ENCODE measurements at places on chromosomes 1 and 21. TPM values are rescaled to one million over a fixed set of nuclear protein-coding genes. Genes with fewer than 3 reads are reported as not detected.
A peak's percentile ranks its signal among the peaks of the same experiment; 100 is the strongest.

The CYP4B1 gene
- 20.0 TPM for total RNA-seq

The GPR61 gene
- 0.16 TPM for total RNA-seq

The NPPB gene
- total RNA-seq = 10,488 TPM

The SPAG17 gene
- 0.39 TPM for total RNA-seq

The SLC35E2B gene
- 22.1 TPM for total RNA-seq

The ADAM30 gene
- not detected for total RNA-seq

The HOOK1 gene
- total RNA-seq = 3.9 TPM

The LDLRAD1 gene
- total RNA-seq = not detected

The KCNJ9 gene
- total RNA-seq = not detected

The LDLRAD2 gene
- total RNA-seq = not detected

The OLFML3 gene
- total RNA-seq = 28.6 TPM

The C1QTNF12 gene
- total RNA-seq = not detected

The JAM2 gene
- total RNA-seq = 15.6 TPM

The TNFRSF8 gene
- 6.0 TPM for total RNA-seq

The CADM3 gene
- 4.0 TPM for total RNA-seq

The UROD gene
- 63.0 TPM for total RNA-seq

- no peak for DNase-seq
Observed at GRCh38 chr1:99472893-99473292, 173.0 kb upstream of the PALMD start.

DNA sequence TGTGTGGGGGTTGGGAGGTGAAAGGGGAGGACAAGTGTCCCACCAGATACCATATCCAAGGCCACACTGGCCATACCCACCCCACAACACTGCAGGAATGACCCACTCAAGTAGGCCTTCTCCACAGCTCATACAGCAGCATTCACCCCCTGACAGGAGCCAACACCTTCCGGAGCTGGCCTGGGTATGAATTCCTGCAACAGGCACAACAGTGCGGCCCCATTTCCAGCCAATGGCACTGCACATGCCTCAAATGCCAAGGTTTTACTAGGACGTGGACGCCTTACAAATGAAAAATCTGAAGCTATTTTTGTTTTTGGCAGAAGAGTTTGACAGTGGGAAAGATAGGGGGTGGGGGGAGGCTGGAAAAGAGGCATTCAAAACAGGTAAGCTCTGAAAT lies 2.0 kb downstream of the KCND3 start:
- no peak for DNase-seq

GRCh38 chr1:101257500-101258325 lies 20.9 kb downstream of the S1PR1 start:
- DNase-seq = no peak

- DNase-seq = no peak
Observed at GRCh38 chr1:90210633-90211491, 216.0 kb downstream of the ZNF326 start.

- no peak for DNase-seq
Observed at GRCh38 chr1:162855461-162856150, 5.4 kb downstream of the CCDC190 start.

DNA sequence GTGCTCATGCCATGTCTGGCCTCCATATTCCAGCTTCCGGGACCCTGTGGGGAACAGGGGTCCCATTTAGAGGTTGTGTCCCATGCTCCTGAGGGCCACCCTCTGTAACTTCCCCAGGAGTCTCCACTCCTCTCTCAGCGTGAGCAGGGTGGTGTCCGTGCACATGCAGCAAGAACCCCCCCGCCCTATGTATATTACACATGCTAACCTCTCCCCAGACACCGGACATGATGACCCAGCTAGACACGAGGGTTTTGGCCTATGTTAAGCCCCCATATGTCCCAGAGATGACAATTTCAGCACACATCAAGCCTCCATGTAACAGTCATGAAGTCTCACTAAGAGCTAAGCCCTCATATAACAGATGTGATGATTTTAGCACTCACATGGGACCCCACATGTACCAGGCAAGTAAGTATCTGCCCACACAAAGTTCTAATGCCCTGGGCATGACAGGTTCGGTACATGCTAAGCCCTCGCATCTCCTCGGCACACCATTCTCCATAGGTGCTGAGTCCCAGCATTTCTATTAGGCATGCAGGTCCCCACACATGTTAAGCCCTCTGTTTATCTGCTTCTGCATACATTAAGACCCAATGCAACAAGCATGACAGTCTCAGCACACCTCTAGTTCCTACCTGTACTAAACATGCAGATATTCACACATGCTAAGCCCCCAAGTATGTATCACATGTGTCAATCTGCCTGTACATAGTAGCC lies 7.1 kb downstream of the FHL3 start:
- DNase-seq = no peak

GRCh38 chr1:194833111-194833510 lies 1646.7 kb upstream of the B3GALT2 start:
- DNase-seq = no peak

DNA sequence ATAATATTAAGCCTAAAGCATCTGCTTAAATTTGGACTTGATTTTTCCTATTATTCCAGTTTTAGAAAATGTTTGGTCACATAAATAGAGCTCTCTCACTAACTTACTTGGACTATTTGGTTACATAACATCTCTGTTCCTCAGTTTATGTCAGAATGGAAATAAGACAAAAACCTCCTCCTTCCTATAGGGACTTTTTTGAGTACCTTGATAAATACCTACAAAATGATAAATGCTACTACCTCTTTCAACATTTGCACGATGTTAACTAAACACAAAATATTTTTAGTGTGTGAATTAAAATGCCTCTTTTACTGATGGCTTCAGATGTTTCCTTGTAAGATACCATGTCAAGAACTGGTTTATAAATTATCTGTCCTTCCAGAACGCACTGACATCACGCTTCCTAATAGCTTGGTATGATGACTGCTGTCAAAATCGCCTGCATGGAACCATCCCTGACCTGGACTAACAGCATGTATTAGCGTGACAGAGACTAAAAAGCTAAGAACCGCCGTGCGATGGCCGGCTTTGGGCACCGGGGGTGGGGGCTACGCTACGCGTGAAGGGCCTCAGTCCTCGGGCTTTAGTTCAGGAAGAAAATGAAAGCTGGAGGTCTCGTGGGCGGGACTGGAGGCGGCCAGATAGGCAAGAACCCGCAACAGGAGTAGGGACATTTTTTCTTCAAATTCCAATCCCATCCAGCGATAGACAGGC lies 133.2 kb upstream of the BARHL2 start:
- DNase-seq = no peak

- DNase-seq = no peak
Observed at GRCh38 chr1:9404117-9404914, 111.6 kb downstream of the SPSB1 start.

DNA sequence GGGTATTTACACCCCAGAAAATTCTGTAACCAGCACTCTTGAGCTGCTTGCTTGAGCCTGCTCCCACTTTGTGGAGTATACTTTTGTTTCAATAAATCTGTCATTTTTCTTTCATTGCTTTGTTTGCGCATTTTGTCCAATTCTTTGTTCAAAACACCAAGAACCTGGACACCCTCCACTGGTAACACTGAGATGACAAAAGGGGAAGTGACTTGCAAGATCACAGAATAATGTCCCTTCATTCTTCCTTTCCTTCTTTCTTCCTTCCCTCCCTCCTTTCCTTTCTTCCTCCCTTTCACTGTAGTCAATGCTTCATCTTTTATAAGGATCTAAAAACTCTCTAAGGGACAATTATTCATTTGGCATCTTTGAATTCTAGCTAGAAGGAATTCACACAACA lies 134.5 kb upstream of the MAP1LC3C start:
- DNase-seq = no peak

GRCh38 chr1:5099558-5099957 lies 445.1 kb downstream of the AJAP1 start:
- no peak for DNase-seq

DNA sequence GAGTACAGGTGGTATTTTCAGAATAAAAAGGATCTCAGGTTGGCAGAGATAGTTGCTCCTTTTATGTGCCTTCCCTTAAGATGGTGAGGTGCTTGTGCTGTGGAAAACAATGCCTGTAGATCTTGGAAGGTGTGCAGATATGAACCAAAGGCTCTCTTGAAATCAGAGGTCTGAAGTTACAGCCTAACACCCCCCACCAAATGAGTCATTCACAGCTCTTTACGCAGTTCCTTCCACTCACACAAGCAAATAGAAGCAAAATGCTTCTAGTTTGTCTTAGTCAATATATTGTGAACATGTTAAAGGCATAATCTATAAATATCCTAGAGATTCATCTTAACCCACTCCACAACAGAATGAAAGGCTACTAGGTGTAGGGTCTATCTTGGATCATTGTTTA lies 128.9 kb upstream of the NR5A2 start:
- no peak for DNase-seq

GRCh38 chr1:59318271-59318860 lies 21.5 kb downstream of the FGGY start:
- DNase-seq = no peak

DNA sequence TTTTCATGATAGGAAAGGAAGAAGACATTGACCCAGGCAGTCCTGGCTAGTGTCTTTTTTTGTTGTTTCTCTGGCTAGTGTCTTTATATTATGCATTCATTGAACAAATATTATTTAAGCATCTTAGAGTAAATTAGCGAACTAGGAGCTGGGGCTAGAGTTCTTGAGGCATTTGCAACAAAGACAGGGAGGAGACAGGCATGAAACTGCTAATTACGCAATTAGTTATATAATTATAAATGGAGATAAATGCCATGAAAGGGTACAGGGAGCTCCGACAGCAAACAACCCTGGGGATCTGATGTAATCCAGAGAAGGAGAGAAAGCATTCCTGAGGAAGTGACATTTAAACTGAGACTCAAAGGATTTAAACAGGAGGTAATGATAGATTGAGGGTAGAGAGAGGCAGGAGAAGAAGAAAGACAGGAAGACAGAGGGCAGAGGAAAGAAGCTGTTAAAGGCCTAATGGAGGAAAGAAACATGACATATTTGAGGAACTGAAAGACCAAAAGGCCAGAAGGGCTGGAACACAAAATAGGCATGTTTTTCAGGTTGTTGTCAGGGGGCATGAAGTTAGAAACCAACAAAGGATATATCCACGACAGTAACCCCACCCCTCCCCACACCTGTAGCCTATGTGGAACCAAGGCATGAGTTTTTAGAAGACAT lies 99.5 kb upstream of the GJB5 start:
- DNase-seq = no peak

GRCh38 chr21:29626801-29627470 lies 312.9 kb downstream of the GRIK1 start:
- DNase-seq = no peak

- no peak for DNase-seq
Observed at GRCh38 chr1:31148409-31148808, 82.9 kb upstream of the PUM1 start.

- no peak for DNase-seq
Observed at GRCh38 chr1:18183533-18183932, 75.9 kb downstream of the IGSF21 start.

DNA sequence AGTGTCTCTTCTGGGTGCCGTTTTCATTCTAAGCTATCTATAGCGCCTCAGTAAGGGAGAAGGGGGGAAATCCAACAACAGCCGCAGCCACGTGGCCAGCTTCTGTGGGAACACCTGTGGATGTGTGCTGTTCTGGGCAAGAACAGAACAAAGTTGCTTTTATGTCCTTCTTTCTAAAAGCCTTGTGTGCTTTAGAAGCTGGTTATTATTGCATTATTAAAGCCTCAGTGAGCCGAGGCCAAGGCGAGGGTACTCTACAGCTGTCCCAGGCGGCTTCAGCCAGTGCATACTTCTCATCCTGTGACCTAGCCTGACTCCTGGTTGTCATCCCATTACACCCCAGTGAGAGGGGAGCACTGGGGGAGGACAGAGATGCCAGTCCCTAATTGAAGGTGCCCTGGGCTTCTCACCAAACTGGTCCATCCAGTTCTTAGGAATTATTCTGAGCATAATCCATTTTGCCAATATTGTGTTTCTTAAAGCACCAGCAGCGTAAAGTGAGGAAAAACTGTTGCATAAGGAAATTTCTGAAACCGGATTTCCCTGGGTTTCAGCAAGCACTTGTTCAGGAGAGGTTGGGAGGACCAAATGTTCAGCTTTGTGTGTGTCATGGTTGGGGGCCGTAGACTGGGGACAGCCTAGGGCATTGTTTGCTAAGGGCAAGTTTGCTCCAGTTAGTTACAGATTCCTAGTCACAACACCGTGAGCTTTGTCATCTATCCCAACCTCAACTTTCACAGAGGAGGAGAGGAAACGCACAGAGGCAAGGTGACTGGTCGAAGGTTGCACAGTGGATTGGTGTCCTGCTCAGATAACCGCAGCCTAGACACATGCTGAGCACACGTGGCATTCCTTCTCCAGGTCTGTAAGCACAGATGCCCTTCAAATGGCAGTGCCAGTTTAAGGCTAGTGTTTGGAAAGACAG lies 61.0 kb upstream of the ATP1A1 start:
- no peak for DNase-seq

- DNase-seq = no peak
Observed at GRCh38 chr1:108925920-108926319, 37.4 kb downstream of the CLCC1 start.

- peak; percentile 11 for DNase-seq
Observed at GRCh38 chr1:38671221-38671620, 188.4 kb downstream of the RRAGC start.

- peak; percentile 95 for DNase-seq
Observed at GRCh38 chr1:228697207-228698016, 37.9 kb upstream of the RHOU start.

GRCh38 chr21:38669186-38669585 lies 136.5 kb upstream of the ETS2 start:
- DNase-seq = no peak

DNA sequence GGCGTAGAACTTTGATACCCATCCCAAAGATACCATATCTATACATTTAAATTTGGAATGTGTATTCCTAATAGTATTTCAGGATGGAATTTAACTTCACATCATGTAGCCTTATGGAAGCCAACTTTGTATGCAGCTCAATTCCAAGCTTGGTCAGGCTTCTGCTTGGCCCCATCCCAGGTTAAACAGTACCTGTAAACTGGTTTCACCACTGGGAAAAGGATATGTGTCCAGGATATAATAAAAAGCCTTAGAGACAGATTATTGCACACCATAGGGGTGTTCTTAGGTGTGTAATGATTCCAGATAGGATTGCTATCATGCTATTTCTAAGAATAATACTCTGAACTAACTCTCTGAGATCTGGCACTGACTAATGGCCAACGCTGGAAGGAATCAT lies 28.1 kb downstream of the ADAM30 start:
- DNase-seq = no peak

DNA sequence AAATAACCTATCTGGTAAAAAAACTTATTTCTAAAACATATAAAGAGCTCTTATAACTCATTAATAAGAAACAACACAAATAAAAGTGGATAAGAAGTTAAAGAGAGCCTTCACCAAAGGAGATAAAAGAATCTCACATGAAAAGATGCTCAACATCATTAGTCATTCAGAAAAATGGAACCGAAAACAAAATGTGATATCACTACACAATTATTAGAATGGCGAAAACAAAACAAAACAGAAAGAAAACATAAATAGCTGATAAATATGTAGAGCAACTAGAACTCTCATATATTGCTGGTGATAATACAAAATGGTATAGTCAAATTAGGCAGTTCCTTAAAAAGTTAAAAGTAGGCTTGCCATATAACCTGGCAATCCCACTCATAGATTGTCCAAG lies 1109.3 kb downstream of the PLA2G4A start:
- DNase-seq = no peak

Data from right atrium auricular region (tissue), 2 donors.